ENCODE measurements at places on chromosomes 7 and 10.

- no peak for DNase-seq
These were observed 20.8 kb upstream of the OPTN start for GRCh38 chr10:13078912-13079775.

GRCh38 chr7:36039243-36039642, 113.8 kb upstream of the EEPD1 start:
- DNase-seq: no peak

GRCh38 chr7:136064081-136064480, 86.9 kb upstream of the MTPN start:
- DNase-seq: no peak

GRCh38 chr7:44216521-44217222, 15.9 kb downstream of the YKT6 start:
- DNase-seq: no peak

DNA sequence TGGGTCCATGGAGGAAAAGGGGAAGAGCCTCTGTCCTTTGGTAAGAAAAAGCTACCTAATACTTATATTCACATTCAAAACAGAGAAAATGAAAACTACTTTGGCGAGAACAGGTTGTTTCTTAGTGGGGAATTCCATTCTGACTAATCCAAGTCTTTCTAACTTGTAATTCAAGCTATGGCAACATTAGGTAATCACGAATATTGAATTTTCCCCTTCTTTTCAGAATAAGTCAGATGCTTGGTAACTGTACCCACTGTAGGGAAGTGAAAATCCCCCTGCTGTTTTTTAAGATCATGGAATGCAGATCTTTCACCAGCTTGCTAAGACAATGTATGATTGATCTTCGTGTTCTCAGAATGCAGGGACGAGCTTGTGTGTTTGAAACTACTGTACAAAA, 384.4 kb downstream of the TCERG1L start:
- no peak for DNase-seq

All from stimulated activated CD4-positive, alpha-beta T cell treated with anti-CD3 and anti-CD28 coated beads, TNF-alpha, amount 100 ng/mL, for 1 hour (primary cell).